ENCODE measurements at places on chromosomes 13 and 19. TPM values are rescaled to one million over a fixed set of nuclear protein-coding genes. Genes with fewer than 3 reads are reported as not detected.

Gene CTXN1
- polyA plus RNA-seq, result 38.3 TPM

DNA sequence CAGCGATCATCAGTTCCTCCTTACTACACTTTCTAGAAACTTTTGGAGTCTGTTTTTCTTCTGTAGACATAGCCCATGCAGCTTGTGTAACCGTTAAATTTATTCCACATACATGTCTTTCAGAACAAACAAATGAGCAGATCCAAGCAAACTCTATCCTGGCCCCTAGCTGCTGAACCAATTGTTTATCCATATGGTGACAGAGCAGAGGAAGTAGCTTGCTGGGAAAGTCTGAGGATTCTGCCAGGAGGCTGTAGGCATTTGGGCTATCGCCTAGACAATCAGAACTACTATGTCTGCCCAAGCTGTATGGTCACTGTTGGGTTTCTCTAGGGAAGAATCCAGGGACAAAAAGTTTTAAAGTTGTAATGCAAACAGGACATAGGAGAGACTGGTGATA, 343.7 kb downstream of the SPRY2 start:
- DNase-seq, result no peak

DNA sequence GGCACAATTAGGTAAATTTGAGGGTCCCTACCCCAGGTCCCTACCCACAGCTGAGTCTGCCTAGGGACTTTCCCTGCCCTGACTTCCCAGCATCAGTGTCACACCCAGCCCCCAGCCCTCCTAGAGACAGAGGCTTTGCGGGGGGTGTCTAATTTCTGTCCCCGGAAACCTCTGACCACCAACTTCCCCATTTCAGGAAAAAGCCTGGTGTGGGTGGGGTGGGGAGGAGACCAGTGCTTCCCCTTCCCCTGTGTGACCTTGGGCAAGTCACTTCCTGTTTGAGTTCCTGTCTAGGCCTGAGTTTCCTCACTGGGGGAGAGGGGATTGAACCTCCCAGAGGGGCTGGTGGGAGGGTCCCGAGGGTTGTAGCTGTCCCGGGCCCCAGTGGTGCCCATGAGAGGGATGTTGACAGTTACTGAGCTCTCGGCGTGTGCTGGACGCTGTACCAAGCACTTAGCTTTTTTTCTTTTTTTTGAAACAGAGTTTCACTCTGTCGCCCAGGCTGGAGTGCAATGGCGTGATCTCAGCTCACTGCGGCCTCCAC, 7.9 kb downstream of the VASP start:
- no peak for DNase-seq

Gene SYT5
- 0.38 TPM for polyA plus RNA-seq

Gene CAMSAP3
- 22.5 TPM for polyA plus RNA-seq

DNA sequence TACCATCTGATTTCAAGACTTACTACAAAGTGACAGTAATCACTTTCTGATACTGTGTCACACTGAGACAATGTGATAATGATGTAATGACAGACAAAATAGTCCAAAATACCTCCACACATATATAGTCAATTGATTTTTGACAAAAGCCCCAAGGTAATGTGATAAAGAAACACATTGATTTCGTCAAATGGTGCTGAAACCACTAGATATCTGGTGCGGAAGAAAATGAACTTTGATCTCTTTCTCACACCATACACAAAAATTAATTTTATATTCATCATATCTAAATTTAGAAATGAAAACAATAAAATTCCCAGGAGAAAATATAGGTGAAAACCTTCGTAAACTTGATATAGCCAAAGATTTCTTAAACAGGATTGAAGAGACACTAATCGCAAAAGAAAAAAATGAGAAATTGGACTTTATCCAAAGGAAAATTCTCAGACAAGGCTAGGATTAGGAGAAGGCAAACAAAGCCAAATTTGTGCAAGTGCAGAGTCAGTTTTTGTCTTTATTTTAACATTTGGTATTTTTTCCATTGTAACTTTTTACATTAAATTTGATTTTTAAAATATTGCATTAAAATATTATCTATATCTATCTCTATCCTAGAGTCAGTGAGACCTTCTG, 739.9 kb downstream of the DIAPH3 start:
- no peak for DNase-seq

- DNase-seq, result no peak
These were observed 636 bp upstream of the FOXO1 start for GRCh38 chr13:40666933-40667621.

Gene RDH8
- polyA plus RNA-seq, result not detected

Gene NLRP7
- polyA plus RNA-seq, result not detected

Gene TNFSF13B
- 0.96 TPM for polyA plus RNA-seq

DNA sequence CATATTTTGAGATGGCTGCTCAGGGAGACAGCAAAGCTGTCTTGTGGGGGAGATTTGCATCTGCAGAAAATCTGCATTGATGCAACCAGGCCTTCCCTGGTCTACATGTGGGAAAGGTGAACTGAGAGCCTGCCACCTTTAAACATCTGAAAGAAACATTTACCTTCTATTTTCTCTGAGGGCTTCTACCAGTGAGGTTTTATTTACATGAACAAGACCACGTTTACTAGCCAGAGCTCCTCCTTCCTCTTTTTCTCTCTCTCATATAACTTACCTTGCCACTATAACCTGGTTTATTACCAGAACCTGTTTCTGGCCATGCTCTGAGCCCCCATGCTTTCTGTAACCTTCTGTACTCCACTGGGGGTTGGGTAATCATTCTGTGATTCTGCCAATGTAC, 14.4 kb upstream of the RUBCNL start:
- DNase-seq, result no peak

- no peak for DNase-seq
These were observed 16.6 kb downstream of the ZNF536 start for GRCh38 chr19:30388819-30389218.

Gene CACNG7
- 1.0 TPM for polyA plus RNA-seq

DNA sequence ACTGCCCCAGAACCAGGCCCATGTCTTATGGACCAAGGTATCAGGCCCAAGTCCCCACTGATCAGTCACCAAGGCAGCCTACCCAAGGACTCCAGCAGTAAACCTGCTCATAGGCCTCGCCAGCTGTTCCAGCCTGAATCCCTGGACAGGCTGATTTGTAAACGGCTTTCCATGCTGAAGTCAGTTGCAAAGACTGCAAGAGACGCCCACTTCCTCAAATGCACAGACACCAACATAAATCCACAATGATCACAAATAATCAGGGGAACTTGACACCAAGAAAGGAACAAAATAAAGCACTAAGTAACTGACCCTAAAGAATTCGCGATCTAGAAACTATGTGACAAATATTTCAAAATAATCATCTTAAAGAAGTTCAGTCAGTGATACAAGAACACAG, 75.2 kb downstream of the RXFP2 start:
- no peak for DNase-seq

Gene CEACAM3
- 0.06 TPM for polyA plus RNA-seq

GRCh38 chr13:101554420-101555125, 102.1 kb downstream of the ITGBL1 start:
- no peak for DNase-seq

GRCh38 chr19:21568816-21569493, 63.6 kb downstream of the ZNF429 start:
- DNase-seq, result peak; percentile 78

DNA sequence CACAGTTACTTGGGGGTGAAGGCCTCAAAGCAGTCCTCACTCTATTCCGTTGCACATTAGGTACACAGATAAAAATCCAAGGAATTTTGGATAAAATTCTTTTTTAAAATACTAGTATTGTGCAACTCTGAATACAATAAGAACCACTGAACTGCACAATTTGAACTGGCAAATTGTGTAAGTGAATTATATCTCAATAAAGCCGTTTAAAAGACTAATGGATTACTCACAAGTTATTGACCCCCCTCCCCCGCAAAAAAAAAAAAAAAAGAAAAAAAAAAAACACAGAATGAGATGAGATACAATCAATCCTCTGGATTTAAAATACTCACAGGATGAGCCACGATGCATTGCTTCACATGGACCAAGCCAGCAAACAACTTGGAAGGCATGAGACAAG, 86.4 kb downstream of the CRYL1 start:
- no peak for DNase-seq

DNA sequence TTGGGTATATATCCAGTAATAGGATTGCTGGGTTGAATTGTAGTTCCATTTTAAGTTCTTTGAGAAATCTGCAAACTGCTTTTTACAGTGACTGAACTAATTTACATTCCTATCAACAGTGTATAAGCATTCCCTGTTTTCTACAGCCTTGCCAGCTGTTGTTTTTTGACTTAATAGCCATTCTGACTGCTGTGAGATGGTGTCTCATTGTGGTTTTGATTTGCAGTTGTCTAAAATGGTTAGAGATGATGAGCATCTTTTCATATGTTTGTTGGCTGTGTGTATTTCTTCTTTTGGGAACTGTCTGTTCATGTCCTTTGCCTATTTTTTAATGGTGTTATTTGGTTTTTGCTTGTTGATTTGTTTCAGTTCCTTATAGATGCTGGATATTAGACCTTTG, 4.0 kb upstream of the ZNF222 start:
- DNase-seq, result no peak

Data from right renal pelvis (tissue), 4 donors.